ENCODE measurements at places on chromosomes 11 and 22.

DNA sequence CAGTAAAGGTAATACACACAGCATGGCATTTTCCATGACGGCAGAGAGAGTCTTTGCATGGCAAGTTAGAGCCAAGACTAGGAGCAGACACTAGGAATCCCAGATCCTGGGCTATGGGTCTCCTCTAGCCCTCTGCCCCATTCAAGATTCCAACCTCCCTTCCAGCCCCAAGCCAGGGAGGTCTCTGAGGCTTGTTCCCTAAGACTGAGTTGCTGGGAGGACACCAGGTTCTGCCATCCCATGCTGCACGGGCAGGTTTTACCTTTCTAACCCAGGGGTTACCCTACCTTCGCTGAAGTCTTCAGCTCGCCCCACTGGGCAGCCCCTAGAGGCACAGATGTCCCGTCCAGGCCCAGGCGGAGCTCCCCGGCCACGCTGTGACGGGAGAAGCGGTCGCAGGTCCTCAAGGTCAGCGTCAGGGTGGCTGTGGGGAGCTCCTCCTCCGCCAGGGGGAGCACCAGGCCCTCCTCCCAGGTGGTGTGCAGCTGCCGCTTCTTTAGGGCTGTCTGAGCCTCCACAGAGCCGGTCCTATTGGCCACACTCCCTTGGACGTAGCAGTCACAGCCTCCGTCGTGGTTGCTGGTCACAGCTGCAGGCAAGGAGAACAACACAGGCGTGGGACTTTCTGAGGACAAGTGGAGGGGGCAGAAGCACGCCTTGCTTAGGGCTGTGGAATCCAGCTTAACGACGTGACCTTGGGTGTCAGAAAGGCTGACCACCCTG lies 33.8 kb downstream of the SYT13 start:
- peak; percentile 49 for DNase-seq

GRCh38 chr11:64296236-64296635 lies 3.9 kb upstream of the CATSPERZ start:
- DNase-seq, result peak; percentile 70

DNA sequence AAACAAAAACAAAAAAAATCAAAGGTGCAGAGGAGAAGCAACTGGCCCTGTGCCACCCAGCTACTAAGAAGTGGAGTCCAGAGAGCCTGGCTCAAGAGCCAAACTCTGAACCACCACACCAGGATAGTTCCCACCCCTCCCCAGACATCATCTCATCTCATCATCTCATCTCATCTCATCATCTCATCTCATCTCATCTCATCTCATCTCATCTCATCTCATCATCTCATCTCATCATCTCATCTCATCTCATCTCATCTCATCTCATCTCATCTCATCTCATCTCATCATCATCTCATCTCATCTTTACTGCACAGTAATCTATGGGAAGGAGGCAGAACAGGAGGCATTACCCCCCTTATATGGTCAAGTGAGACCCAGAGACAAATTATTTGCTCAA lies 8.3 kb downstream of the CHRNA10 start:
- DNase-seq, result no peak

GRCh38 chr22:33593818-33594217 lies 326.5 kb downstream of the LARGE1 start:
- no peak for DNase-seq

DNA sequence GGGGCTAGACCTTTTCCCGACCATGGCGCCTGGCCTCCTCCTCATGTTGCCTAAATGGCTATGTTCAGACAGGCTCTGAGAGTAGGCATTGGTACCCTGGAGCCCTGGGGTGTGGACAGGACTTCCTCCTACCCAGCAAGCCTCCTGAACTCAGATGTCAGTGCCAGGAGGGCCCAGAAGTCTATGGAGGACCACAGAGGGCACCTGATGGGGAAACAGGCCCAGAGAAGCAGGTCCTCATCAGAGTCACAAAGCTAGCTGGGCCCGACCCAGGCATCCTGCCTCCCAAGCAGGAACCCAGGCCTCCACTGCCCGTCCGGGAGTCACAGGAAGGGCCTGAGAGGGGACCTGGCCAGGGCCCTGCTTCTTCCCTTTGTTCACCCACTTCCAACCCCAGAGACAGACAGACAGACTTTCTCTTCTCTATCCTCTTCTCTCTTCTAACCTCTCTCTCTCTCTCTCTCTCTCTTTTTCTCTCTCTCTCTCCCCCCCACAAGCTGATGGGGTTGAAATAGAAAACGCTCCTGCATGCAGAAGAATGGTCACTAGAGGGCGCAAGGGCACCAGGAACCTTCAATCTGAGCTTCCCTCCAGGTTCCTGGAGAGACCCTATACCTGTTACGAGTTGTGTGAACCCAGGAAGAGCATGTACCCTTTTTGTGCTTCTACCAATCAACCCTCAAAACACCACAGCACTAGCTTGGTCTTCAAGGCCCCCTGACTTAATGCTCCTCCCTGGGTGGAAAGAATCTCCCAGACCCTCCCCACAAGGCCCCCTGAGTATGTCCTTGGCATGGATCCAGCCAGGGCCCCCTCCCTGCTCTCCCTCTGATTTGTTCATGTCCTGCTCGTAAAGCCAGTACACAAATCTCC lies 27.1 kb downstream of the ARAP1 start:
- DNase-seq, result peak; percentile 79

DNA sequence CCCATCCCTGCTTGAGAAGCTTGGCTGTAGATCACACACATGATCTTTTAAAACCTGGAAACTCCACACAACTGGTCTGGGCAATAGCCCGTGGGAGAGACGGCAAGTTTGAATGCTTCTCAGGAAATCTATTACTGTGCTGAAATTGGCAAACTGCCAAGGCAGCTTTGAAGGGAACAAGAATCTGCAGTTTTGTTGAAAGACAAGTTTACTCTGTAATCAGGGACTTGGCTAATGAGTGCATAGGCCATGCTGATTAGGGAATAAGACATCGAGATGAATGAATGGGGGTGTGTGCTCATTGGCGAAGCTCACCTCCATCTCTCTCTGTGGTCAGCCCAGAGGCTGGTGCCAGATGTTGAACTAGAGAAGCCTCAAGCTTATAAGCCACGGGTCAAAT lies 218.8 kb downstream of the HIPK3 start:
- peak; percentile 67 for DNase-seq
